CD4-positive, alpha-beta T cell treated with Interleukin-15 for 4 hours (primary cell): ENCODE measurements at places on chromosomes 6 and 20.
A peak's percentile ranks its signal among the peaks of the same experiment; 100 is the strongest.

DNA sequence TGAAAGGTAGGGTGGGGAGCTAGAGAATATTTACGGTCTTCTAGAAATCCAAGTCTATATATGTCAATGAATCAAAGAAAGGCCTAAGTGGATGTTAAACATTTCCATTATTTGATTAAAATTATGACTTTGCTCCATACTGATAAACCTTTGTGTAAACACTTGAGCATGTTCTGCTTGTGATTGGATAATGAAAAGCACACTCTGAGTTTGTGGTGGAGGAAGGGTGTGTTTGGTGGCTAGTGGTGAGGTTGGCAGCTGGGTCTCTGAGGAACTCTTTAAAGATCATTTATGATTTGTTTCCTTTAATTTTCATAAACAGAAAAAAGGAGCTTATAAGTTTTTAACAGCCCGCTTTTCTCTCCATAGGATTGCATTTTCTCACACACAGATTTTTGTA lies 84.7 kb downstream of the RFPL4B start:
- no peak for DNase-seq

DNA sequence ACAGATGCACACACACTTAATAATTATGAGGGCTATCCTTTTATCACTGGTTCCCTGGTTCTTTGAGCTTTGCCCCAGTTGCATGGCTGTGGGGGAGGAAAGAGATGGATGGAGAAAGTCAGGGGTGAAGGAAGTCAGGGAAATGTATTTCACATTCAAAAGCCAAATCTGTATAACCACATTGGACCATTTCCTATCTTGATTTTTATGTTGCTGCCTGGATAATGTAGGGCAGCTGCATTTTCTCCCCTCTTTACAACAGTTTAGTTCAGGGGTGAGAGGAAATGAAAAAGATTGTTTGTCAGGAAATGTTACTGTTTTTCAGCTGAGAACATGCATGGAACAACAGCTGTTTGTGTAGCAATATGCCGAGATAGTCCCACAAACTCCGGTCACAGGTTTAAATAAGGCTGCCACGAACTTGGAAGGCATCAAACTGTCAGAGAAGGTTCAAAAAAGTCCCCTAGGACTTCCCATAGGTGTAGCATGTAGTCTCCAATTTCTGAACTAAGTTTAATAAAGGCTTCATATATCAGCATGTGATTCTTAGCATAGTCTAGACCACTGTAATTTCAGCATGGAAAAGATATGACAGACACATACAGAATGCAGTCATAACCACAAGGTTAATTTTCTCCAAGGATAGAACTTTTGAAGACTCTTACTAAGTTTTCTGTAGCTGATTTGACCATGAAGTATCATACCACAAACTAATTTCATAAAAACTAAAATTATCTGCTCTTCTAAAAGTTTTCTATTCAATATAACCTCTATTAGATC lies 82.1 kb upstream of the COL21A1 start:
- no peak for DNase-seq

DNA sequence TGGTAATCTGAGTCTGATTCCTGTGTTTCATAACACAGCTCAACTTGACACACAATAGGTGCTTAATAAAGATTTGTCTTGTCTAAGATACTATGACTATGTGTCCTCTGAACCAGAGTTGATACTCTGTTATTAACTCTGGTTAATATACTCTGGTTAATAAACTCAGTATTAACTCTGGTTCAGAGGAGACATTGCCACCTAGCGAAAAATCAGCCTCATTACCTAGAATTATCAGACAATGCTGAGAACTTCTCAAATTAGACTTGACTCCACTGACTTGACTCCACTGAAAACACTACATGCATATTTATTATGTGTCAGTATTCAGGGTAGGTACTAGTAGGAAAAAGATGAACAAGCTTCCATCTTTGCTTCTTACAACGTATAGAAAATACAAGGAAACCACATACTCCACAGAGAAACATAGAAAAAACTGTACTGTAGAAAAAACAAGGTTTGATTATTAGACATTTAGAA lies 73.9 kb downstream of the AHI1 start:
- peak; percentile 46 for DNase-seq

- no peak for DNase-seq
These were observed 54.3 kb downstream of the SLC23A2 start for GRCh38 chr20:4946986-4947385.

- no peak for DNase-seq
These were observed 348.4 kb downstream of the KIF16B start for GRCh38 chr20:16224836-16225235.

- no peak for DNase-seq
These were observed 252.0 kb upstream of the JAG1 start for GRCh38 chr20:10925767-10926166.

- DNase-seq = no peak
These were observed 102.7 kb upstream of the CARMIL1 start for GRCh38 chr6:25176466-25176865.

DNA sequence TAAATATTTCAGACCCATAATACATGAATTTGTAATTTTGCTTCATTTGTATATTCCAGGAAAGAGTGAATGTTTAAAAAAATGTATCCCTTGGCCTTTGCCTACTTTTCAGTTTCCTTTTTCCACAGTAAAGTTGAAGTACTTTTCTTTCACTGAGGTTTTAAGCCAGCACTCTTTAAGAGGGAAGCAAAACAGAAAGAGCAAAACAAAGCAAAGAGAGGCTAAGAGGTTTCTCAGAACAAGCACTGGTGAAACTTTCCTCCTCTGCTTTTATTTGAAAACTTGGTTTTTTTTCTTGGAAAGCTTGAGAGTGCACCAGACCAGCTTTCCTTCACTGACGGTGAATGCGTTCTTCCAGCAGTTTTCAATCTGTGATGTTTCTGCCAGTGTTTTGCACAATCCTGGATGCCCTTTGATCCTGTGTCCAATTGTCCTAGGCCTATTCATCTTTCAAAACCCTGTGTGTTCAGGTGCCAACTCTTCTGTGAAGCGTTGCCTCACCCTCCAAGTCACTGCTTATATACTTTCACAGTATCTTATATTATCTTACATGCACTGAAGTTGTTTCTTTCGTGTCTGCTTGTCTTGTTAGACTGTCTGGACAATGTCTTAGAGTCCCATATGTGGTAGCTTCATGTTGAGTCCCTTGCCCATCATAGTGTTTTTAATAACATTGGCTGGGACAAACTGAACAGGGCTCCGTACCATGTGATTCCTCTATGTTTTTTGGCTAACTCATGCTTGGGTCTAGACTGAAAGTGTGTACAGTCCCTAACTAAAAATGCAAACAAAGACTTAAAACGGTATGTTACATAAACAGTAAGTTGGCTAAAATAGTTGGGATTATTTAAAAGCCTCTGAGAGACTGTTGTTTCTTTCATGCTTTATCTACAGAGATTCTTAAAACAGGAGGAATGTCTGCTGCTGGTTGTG lies 1.9 kb downstream of the RNF217 start:
- DNase-seq = no peak

DNA sequence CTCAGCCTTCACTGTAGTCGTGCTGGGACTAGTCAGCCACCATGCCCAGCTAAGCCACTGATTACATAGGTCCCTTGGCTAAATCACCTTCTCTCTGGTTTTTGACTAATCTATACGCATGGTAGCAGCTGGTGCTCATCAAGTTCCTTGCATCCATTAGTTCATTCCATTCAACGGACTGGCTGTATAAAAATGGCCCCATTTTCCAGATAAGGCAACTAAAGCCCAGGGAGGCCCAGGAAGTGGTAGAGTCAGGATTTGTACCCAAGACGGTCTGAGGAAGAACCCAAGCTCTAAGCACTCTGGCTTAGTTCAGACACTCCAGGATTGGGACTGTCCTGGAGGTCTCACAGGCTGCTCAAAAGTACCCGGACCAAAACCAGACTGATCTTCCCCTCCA lies 4.9 kb downstream of the E2F1 start:
- DNase-seq = no peak

GRCh38 chr6:150590446-150590845 lies 9.2 kb upstream of the PLEKHG1 start:
- no peak for DNase-seq

DNA sequence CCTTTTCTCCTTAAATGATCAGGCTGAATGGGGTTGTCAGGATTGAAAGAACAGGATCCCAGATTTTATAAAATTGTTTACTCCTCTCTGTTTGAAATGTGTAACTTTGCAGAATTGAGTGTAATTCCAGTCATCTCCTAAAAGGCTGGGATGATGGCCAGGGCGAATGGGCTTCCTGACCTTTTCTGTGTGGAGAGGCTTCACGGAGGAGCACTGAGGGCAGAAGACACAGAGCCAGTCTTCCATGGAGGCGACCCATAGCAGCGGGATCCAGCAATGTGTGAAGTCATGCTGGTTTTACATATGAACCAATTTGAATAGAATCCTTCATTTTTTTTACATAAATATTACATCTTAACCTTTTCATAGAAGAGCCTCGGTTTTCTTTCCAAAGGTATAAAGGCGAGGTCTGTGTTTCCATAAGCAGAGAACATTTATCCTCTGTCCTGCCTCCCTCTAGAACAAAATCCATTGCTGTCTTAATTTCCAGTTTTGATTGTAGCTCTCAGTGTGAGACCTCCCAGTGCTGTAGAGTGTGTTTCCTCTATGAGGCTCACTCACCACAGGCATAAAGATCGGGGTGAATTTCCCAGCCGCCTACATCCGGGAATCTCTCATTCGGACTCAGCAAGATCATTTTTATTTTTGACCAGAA lies 369.7 kb upstream of the FLRT3 start:
- no peak for DNase-seq

GRCh38 chr20:51171141-51171540 lies 148.2 kb upstream of the KCNG1 start:
- no peak for DNase-seq

DNA sequence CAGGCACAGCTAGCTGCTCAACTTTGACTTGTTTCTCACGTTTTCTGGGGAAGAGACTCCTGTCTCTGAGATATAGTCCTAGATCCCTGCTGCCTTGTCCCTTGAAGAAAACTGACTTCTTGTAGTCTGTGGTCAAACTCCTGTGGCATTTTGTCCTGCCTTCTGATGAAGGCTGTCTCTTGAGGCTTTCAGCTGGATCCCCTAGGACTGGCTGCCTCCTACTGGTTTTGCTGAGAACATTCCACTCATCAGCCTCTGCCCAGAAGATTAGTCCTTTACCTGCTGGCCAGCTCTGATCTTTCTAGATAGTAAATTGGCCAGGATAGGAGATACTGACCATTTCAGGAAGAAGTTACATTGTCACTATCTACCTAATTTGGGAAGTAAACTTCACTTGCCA lies 71.9 kb upstream of the CNR1 start:
- DNase-seq = no peak

- DNase-seq = no peak
These were observed 5.0 kb upstream of the SLC12A5 start for GRCh38 chr20:46023999-46024398.

- no peak for DNase-seq
These were observed 52.7 kb downstream of the SOD2 start for GRCh38 chr6:159640322-159640721.

GRCh38 chr20:38603286-38603685 lies 1.7 kb downstream of the ARHGAP40 start:
- no peak for DNase-seq

- no peak for DNase-seq
These were observed 9.8 kb downstream of the ZNF335 start for GRCh38 chr20:45962031-45962755.

DNA sequence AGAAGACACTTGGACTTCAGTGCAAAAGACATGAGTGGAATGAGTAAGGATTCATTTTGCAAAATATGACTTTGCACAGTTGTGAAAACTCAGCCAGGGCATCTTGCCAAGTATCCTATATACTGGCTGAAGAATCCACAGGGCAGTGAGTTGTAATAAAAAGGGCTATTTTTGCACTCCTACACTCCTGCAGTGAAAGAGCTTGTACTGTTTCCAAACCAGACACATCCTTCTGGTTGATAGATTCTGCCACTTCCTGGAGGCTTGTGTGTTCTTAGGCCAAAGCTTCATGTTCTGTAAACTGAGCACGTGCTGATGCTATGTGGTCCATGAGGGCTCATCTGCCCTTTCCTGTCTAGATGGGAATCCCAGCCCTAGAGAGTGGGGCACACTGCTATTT lies 34.9 kb downstream of the GMPR start:
- no peak for DNase-seq

DNA sequence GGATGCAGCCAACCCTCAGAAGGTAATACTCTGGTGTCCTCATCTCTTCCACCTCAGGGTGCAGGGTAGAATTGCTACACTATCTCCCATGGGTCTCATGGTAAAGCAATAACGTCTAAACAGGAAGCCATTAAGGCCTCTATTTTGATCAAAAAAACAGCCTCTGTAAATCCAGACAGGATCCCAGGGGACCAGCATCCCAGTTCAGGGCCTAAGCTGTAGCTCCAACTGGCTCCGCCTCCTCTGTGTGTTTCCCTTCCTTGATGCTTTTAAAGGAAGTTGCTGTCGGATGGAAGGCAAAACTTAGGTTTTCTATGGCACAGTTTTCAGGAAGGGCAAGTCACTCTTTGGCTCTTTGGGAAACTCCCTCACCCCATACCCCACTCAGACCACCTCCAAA lies 222.0 kb downstream of the MAFB start:
- no peak for DNase-seq

- no peak for DNase-seq
These were observed 182.5 kb upstream of the JARID2 start for GRCh38 chr6:15063253-15063853.

- no peak for DNase-seq
These were observed 13.4 kb upstream of the SMIM8 start for GRCh38 chr6:87308970-87309369.

GRCh38 chr20:58327211-58327610 lies 17.7 kb downstream of the RAB22A start:
- DNase-seq = no peak

DNA sequence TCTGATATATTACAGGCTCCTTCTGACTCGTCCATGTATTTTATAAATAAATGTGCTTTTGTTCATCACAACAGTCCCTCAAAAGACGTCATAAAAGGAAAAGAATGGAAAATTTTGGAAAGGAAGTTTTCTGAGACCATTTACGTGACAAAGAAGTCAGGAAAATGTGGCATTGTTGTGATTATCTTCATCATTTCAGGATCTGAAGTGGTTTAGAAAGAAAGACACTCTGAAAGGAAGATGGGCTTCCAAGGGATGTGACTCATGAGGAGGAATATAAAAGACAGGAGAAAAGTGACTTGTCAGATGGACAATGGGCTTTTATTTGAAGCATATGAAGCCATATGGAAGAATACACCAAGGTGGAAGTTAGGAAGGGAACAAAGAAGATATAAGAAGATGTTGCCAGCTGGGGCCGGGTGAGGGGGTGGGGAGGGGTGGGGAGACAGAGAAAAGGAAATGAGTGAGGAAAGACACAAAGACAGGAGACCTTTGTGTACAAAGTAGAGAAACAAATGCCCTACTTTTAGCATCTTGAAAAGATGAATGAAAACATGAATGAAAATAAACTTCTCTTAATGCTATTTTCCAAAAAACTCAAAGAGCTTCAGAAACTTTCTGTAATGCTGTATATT lies 190.3 kb upstream of the PREP start:
- no peak for DNase-seq

DNA sequence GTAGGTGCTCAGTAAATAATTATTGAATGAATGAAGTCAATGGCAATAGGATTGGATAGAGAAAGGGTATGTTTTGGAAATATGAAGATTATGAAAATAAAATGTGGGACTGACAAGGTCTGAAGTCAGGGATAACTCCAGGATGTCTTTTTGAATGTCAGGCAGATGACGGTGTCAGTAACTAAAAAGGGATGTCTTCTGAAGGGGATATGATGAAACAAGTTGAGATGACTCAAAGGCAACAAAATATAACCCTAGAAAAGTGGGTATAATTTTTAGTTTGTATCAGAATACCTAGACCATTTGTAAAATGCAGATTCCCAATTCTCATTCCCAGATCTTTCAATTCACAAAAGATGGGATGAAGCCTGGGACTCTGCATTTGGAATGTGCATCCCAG lies 257.3 kb upstream of the SGK1 start:
- no peak for DNase-seq

- DNase-seq = no peak
These were observed at the start of gene CST3 for GRCh38 chr20:23637282-23638221. Gene CST3 (minus strand): TSS chr20:23637955. CDS start chr20:23637862, 93 bp downstream.
